ENCODE measurements at places on chromosomes 4 and X. TPM values are rescaled to one million over a fixed set of nuclear protein-coding genes. Genes with fewer than 3 reads are reported as not detected.

The YIPF7 gene
- total RNA-seq: not detected

The NSG1 gene
- 2.9 TPM for total RNA-seq

The YY2 gene
- 1.6 TPM for total RNA-seq

The ARHGAP6 gene
- total RNA-seq: 4.1 TPM

The COL4A5 gene
- 54.6 TPM for total RNA-seq

The GABRG1 gene
- not detected for total RNA-seq

The AVPR2 gene
- 0.77 TPM for total RNA-seq

GRCh38 chr4:180635281-180635680, 1607.9 kb upstream of the TENM3 start:
- no peak for DNase-seq

GRCh38 chr4:139314047-139314800, 11.9 kb upstream of the NDUFC1 start:
- DNase-seq: no peak

GRCh38 chr4:116438981-116439729, 646.2 kb downstream of the TRAM1L1 start:
- no peak for DNase-seq

GRCh38 chr4:73315091-73315490, 56.5 kb upstream of the ANKRD17 start:
- no peak for DNase-seq

DNA sequence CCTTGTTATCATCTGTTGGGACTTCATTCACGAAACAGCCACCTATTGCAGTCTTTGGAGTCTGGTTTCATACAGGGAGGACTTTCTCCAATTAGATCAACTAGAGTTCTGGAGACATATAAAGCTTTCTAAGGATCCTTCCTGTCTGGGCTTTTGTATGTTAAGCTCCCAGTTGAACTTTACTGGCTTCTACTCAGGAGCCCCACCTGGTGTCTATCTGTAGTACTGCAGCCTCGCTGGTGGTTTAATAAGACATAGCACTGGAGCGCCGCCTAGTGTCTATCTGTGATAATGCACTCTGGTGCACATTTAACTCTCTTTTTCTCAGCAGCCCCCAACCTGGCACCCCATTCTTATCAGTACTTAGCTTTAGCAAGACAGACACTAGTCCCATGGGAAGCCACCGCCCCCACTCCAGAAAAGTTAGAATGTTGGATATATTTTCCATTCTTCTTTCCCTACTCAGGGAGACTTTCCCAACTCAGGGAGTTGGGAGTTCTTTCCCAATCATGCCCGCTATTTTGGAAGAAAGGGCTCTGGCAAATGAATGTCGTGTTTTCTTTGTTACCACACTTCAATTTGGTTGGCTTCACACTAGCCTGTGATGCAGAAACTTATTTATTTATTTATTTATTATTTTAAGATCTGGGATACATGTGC, 36.9 kb upstream of the SYTL4 start:
- peak; percentile 79 for DNase-seq

- no peak for DNase-seq
Observed at GRCh38 chrX:73561801-73562200, 1.2 kb upstream of the CHIC1 start.

DNA sequence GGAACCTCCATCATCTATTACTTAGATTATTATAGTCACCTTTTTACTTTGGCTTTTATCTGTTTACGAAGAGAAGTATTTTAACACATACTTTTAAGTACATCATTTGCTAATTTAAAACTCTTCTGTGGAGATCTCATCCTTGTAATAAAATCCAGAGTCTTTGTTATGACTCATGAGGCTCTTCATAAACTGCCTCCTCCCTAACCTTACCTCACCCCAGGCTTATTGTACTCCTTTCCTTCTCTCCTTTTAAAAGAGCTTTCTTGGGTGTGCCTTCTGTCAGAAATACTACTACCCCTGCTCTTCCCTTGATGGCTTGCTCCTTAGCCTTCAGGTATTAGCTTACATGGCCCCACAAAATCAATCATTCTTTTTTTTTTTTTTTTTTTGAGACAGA, 6.6 kb downstream of the ARL9 start:
- no peak for DNase-seq

DNA sequence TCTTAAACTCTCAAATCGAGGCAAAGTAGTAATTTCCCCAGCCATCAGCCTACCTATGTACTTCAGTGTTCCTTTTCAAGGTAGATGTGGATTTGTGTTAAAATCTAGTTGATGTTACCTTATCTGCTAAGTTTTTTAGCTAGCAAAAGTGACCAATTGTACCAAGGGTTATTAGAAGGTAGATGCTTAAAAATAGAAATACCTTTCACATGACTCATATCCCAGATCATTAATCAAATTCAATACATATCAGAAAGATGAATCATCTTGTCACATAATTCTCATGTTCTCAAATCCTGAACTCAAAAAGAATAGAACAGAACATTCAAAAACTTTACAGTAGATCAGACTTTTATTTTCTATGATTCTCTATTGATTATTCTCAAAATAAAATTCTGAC, 3.5 kb downstream of the ENAM start:
- no peak for DNase-seq

- DNase-seq: no peak
Observed at GRCh38 chrX:79181401-79181800, 36.9 kb downstream of the GPR174 start.

GRCh38 chr4:81227138-81227537, 12.1 kb upstream of the PRKG2 start:
- no peak for DNase-seq

- DNase-seq: no peak
Observed at GRCh38 chr4:78704981-78705683, 71.0 kb upstream of the BMP2K start.

GRCh38 chr4:139316733-139317132, 14.5 kb upstream of the NDUFC1 start:
- DNase-seq: no peak

Measured in endothelial cell (in vitro differentiated cells).